ACHN (cell line): ENCODE measurements at places on chromosomes 12 and 14.

DNA sequence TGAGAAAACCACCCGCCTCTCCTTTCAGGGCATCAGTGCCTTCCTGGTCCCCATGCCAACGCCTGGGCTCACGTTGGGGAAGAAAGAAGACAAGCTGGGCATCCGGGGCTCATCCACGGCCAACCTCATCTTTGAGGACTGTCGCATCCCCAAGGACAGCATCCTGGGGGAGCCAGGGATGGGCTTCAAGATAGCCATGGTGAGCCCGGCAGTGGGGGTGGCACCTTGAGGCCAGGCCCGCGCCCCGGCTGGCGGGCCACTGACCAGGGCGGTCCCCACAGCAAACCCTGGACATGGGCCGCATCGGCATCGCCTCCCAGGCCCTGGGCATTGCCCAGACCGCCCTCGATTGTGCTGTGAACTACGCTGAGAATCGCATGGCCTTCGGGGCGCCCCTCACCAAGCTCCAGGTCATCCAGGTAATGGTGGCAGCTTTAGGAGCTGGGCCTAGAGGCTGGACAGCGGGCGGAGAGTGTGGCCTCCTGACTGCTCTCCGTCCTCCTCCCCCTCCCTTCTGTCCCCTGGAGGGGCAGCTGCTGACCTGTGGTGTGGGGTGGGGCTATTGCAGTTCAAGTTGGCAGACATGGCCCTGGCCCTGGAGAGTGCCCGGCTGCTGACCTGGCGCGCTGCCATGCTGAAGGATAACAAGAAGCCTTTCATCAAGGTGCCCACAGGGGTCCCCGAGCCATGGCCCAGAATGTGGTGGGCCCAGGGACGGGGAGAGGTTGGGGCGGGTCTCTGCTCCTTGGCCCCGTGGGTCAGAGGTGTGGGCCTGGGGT, 12.8 kb downstream of the ACADS start:
- DNase-seq: no peak

- DNase-seq: no peak
Measured at GRCh38 chr14:42028607-42029006, 421.9 kb downstream of the LRFN5 start.

- DNase-seq: no peak
Measured at GRCh38 chr12:3700861-3701260, 52.0 kb downstream of the CRACR2A start.

DNA sequence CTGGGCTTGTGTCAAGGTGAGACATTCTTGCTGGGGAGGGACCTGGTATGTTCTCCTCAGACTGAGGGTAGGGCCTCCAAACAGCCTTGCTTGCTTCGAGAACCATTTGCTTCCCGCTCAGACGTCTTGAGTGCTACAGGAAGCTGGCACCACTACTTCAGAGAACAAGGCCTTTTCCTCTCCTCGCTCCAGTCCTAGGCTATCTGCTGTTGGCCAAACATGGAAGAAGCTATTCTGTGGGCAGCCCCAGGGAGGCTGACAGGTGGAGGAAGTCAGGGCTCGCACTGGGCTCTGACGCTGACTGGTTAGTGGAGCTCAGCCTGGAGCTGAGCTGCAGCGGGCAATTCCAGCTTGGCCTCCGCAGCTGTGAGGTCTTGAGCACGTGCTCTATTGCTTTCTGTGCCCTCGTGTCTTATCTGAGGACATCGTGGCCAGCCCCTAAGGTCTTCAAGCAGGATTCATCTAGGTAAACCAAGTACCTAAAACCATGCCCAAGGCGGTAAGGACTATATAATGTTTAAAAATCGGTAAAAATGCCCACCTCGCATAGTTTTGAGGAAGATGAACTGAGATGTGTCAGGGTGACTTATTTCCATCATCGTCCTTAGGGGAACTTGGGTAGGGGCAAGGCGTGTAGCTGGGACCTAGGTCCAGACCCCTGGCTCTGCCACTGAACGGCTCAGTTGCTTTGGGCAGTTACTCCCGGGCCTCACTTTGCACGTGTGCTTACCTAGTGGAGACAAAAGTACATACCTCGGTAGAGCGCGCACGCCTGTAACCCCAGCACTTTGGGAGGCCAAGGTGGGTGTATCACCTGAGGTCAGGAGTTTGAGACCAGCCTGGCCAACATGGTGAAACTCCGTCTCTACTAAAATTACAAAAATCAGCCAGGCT, 4.3 kb downstream of the GAPDH start:
- peak; percentile 33 for DNase-seq

- no peak for DNase-seq
Measured at GRCh38 chr14:62916551-62916950, 128.7 kb downstream of the KCNH5 start.

DNA sequence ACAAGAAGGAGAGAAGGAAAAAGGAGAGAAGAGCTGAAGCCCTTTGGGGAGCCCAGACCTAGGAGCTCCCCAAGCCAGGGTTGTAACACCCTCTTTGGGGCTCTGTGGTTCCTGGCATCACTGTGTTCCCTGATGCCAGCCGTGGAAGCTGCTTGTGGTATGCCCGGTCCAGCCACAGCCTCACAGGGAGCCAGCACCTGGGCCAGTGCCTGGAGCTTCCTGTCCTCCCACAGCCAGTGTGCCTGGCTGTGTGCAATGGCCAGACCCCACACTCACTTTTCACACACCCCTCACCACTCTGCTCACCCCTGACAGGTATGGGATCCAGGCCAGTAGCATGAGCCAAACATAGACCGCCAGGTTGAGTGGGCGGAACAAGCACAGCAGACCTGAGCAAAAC, 834.7 kb downstream of the FLRT2 start:
- no peak for DNase-seq

- DNase-seq: no peak
Measured at GRCh38 chr12:88253371-88253978, 111.4 kb downstream of the TMTC3 start.

DNA sequence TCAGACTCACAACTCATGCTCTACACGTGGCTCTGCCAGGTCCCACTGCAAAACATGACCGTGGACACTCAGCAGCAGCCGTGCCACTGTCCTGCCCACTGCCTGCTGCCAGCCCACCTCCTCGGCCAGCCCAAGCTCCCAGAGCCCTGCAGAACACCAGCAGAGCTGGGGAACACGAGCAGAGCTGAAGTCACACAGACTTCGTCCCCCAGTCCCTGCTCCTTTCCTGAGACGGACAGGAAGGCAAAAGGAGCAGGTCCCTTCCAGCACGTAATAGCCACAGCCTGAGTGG, 152.1 kb downstream of the DPF3 start:
- DNase-seq: no peak

GRCh38 chr12:77946541-77947061, 115.9 kb downstream of the NAV3 start:
- peak; percentile 19 for DNase-seq
